ENCODE measurements at places on chromosomes 6 and 20.

DNA sequence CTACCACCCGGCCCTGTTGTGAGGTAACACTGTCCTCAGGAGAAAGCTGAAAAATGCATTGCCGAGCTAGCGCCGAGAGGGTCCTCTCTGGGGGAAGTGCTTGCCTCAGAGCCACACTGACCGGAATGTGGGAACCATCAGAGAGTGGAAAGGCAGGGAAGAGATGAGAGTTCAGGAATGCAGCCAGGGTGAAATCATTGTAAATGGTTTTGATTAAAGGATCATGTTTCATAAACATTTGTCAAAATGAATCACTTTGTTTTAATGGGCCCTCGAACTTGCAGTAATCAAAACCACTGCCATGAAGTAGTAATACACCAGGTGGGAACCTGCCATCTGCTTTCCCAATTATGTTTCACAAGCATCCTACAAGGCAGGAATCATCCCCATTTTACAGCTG lies 16.9 kb upstream of the IL17F start:
- DNase-seq, result no peak

GRCh38 chr6:151537556-151537955 lies 43.7 kb downstream of the CCDC170 start:
- DNase-seq, result no peak

GRCh38 chr20:61525781-61526431 lies 273.8 kb downstream of the CDH4 start:
- DNase-seq, result no peak

- DNase-seq, result no peak
These were observed 47.5 kb downstream of the CD83 start for GRCh38 chr6:14165091-14165490.

DNA sequence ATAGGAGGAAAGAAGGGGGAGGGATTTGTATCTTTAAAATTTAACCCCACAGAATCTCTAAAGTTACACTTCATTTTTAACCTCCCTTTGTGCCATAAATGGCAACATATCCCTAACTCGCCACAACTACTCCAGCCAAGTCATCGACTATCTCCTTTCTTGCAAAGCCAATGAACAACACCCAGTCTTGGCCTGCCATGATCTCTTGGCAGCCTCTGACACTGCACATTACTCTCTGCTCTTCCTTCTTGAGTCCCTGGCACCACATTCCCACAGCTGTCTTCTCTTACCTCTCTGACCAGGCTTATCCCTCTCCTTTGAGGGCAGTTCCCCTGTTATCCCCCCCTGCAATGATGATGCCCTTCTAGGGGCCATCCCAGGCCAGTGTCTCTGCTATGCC lies 42.5 kb downstream of the MBOAT1 start:
- DNase-seq, result no peak

DNA sequence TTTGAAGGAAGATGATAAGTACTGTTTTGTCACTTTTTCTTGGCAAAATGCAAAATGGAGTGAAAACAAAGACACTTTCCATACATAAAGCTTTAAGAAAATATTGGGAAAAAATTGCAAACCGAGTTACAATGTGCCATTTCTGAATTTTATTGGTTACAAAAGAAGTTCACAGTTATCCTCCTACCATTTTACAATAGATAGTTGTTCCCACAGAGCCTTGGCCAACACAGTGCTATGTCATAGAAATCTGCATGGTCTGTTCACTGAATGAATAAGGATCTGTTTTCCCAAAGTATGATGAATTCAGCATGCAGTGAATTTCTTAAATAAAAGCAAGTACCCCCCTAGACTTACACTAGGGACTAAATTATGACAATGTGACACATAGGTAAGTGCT lies 268.2 kb upstream of the POU3F2 start:
- no peak for DNase-seq

GRCh38 chr20:35662551-35662950 lies 2.1 kb downstream of the CPNE1 start:
- DNase-seq, result no peak

DNA sequence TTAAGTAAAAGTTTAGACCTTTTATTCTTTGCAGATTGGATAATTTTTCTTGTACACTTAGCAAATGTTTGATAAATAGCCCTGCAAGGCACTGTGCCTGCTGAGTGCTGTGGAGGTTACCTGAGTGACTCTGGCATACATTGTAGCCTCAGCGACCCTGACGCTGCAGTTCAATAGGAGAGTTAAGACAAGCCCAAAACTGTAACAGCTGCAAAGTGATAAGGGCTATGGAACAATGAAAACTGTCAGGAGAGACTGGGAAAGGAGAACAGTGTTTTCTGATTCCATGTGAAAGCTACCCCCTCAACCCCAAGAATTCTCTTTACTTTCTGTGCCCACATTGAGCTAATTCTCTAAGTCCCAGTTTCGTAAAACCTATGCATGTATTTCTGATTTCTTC lies 22.2 kb downstream of the HIVEP1 start:
- no peak for DNase-seq

GRCh38 chr20:18634501-18634900 lies 46.6 kb downstream of the DTD1 start:
- no peak for DNase-seq

DNA sequence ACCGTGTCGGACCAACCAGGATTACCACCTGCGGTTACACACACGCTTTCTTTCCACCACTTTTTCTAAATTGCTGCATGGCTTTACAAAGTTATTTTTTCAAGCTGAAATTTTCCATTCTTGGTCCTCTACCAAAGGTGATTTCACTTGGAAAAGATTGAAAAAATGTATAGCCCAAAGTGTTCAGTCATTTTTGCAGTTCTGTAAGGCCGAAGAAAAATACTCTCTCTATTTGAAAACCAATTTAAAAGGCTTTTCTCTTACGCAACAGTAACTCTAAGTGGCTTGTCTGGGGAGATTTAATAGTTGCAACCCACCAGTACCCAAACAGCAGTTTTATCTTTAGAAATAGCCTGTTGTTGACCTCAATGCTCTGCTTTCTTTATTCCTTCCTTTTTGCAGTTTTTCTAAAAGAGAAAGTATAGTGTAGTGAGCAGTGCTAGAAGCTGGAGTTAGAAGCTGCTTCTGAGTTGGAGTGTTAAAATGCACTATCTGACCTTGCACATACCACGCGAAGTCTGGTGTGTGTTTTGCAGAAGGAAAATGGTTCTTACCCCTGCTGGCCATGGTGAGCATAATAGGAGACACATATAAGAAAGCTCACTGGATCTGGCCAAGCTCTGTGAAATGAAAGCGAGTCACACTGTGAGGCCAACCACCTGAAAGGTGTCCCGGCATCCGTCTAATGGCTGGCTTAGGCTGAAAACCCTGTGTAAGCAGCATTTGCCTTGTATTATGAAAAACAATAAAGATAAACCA lies 271.6 kb upstream of the PRND start:
- no peak for DNase-seq
